ENCODE measurements at places on chromosomes 16 and 17.

DNA sequence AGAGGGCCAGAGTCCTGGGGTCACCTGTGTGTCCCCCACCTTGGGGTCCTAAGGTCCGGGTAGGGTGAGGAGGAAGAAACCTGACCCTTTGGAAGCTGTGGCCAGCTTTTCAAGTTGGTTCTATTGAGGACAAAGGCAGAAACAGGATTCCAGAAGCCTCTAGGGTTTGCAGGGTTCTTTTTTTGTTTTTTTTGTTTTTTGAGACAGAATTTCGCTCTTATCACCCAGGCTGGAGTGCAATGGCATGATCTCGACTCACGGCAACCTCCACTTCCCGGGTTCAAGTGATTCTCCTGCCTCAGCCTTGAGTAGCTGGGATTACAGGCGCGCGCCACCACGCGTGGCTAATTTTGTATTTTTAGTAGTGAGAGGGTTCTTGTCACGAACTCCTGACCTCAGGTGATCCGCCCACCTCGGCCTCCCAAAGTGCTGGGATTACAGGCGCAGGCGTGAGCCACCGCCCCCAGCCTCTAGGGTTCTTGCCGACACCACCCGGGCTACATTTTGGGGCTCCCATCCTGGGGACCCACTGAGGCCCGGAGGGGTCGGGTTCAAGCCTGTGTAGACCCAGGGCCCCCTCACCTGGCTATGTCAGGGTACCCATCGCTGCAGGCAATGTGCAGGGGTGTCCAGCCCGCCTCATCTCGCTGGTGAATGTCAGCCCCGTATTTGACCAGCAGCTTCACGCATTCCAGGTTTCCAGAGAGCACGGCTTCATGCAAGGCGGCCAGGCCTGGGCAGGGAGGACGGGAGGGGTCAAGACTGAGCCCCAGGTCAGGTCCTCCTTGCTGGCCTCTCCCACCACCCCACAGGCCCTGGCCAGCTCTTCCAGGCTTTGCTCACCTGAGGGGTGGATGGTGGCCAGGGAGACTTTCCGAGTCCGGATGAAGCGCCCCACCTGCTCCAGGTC is 674 bp downstream of the PPP1R27 start:
- DNase-seq = no peak

DNA sequence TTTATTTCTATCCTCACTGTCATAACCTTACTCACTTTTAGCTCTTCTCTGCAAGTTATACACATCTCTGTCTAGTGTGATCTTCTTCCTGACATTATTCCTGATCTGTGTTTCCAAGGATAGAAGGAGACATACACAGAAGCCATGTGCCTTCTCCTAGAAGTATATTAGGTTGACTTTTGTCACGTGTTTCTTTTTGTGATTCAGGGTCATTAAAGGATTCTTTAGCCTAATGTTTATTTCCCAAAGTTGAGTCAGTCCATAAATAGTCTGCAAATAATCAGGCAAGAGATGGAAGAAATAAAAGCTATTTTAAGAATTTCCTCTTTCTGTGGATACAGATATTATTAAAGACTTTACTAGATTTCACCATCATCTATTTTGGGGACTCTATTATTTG is 214.1 kb upstream of the GOT2 start:
- DNase-seq = no peak

- peak; percentile 47 for DNase-seq
These were observed 3.6 kb downstream of the ZACN start for GRCh38 chr17:76082326-76083251.

GRCh38 chr16:82432261-82432660 is 194.5 kb upstream of the CDH13 start:
- peak; percentile 11 for DNase-seq

- DNase-seq = no peak
These were observed 762.0 kb downstream of the CDH8 start for GRCh38 chr16:61274211-61274610.
